Osteoblast (primary cell): ENCODE measurements at places on chromosomes 16 and 17. TPM values are rescaled to one million over a fixed set of nuclear protein-coding genes. Genes with fewer than 3 reads are reported as not detected.

FOXN1 gene
- not detected in 2 replicates for total RNA-seq

GPR142 gene
- not detected in 2 replicates for total RNA-seq

MAF gene
- total RNA-seq = 31.8 and 40.2 TPM in 2 replicates

GNG13 gene
- total RNA-seq = not detected in 2 replicates

- DNase-seq = peak; percentile 82
Observed at GRCh38 chr17:19702217-19702641, 14.2 kb downstream of the SLC47A2 start.

DNA sequence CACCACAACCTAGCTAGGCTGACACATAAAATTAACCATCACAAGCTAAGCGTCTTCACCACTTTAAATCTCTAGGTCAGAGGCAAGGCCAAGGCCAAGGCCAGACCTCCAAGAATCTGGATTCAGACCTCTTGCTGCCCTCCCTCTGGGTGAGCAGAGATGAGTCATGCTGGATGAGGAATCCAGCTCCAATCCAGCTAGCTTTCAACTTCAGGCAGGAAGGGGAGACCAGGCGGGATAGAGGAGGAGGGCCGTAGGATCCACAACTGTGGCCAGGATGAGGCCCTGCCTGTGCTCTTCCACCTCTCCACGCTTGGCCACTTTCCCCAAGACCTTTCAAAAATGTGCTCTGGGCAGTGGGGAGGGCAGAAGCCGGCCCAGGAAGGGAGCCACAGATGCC is 14.7 kb downstream of the LRRC75A start:
- DNase-seq = peak; percentile 99

- no peak for DNase-seq
Observed at GRCh38 chr16:86515413-86515776, 5.1 kb downstream of the FOXF1 start.
